Natural killer cell treated with Interleukin-12 subunit alpha and Interleukin-12 subunit beta and Interleukin-15 and Interleukin-18, amount 100 ng/mL, for 72 hours (primary cell): ENCODE measurements at places on chromosomes 16 and 17. TPM values are rescaled to one million over a fixed set of nuclear protein-coding genes. Genes with fewer than 3 reads are reported as not detected.

DNA sequence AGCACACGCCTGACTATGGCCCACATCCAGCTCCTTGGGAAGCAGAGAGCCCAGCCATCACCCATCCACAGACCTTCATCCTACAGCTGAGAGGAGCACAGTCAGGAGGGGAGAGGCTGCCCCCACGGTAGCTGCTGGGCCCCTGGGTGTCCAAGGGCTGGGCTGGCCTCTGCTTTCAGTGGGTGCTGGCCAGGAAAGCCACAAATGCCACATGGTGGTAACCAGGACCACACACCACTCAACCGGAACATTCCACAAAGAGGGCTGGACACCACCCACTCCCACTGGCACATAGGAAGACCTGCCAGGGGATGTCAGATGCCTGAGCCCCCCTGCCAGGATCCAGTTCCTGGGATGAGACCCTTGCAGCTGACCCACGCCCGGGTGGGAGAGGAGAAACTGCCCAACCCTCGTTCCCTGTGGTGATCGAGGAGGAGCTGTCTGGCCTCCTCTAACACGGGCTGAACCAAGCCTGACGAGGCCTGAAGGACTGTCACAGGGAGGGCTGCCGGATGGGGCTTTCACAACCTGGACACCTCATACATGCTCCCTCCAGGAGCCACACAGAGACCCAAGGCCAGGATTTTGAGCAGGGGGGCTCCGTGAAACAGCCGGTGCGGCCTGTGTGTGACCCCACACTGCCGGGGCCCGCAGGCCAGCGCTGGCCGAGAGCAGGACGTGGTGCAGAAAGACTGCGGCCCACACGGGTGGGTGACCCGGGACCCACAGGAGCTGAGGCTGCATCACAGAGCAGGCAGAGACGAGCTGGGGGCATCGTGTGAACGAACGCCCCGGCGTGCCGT lies 30.7 kb downstream of the PIEZO1 start:
- DNase-seq: no peak

GRCh38 chr17:77706938-77707337 lies 251.6 kb upstream of the TNRC6C start:
- peak; percentile 39 for DNase-seq

The ENKD1 gene
- total RNA-seq: 12.2 TPM

The OSBPL7 gene
- 28.6 TPM for total RNA-seq

The DNAH17 gene
- total RNA-seq: 0.14 TPM

The KCNH4 gene
- 0.33 TPM for total RNA-seq

The ZNF287 gene
- total RNA-seq: 7.6 TPM
